ENCODE measurements at places on chromosomes 7 and 10.

GRCh38 chr7:41148521-41148951 lies 554.4 kb downstream of the INHBA start:
- DNase-seq = peak; percentile 41

DNA sequence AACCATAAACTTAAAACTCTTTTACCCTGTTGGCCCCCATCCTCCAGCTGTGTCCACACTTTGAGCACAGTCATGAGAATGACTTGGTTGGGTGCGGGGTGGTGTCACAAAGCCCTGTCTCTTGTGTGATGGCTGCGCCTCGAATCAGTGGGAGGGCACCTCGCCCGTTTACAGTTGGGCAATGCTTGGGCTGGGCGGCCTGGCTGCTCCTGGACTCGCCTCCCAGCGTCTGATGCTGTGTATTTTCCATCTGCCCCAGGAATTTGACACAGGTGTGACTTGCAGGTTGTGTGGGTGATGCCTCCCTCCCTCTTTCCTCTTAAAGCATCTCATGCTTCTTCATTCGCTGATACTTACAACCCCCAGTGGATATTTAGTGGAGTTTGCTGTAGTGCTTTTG lies 33.7 kb downstream of the CHST12 start:
- no peak for DNase-seq

- no peak for DNase-seq
Observed at GRCh38 chr7:96401200-96401599, 79.3 kb upstream of the SLC25A13 start.

DNA sequence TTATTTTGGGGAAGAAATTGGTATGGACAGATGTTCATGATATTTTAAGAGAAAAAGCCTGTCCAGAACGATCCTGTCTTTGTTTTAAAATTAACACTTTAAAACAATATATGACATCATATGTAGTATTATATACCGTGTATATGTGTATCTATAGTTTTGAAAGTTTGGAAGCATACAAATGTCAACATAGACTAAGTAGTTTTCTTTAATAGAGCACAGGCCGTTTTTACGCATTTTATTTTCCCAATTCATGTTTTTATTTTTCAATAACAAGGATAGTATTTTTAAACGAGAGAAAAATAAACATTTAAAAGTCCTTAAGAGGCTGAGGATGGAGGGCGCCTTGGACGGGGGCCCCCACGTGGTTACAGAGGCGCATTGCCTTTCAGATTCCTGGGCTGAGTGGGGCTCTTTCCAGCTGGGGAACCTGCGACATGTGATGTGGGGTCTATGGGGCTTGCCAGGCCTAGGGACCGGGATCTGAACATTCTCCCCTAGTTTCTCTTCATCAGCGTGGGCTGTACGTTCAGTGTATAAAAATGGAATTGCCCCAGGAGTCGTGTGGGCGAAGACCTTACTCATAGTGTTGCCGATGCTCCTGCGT lies 127.8 kb upstream of the ZNF746 start:
- no peak for DNase-seq

- no peak for DNase-seq
Observed at GRCh38 chr10:58833771-58834561, 321.3 kb downstream of the BICC1 start.

DNA sequence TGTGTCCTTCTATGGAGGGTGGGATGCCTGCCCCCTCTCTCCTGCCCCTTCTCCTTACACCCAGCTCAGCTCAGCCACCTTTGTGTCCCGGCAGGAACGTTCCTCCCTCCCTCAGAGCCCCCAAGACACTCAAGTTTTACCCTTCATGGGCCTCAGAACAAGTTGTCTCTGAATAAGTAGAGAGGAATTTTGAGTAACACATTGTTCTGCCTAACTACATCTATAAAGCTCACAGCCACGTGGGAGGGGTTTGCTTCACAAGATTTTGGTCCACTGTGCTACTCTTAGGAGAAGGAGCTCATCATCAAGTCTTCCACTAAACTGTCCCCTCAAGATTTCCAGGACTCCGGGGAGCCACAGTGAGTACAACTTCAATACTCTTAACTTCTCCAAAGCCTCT lies 51.6 kb upstream of the ZNF32 start:
- no peak for DNase-seq

DNA sequence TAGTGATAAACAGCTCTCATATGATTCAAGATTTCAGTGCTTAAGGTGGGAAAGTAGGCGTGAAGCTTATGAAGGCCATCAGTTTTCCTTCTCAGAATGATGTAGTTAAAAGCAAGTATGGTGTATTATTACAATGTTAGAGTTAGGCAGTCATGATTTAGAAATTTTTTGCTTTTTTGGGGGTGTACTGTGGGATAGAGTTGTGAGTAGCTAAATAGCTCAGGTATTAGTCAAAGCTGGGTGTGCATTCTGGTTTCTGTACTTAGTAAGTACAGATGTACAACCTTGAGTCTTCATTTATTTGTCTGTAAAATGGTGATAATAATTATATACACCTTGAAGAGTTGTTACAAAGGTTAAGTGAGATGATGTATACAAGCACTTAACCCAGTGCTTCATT lies 52.2 kb downstream of the R3HCC1L start:
- no peak for DNase-seq

DNA sequence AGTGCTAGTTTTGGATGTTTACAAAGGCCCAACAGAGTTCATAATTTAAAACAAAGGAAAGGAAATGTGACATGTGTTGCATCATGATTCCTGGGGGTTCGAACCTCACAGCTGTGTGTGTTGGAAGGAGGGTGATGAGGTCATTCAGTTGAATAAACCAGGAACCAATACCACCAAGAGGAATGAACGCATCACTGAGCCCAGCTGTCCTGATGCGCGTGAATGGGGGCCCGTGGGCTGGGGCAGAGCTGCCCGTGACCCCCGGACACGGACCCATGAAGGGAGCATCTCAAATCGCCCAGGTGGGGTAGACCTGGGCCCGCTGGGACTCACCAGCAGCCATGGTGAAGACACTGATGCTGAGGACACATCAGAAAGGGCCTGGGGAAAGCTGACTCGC lies 33.0 kb downstream of the BRI3 start:
- no peak for DNase-seq

- no peak for DNase-seq
Observed at GRCh38 chr7:1967512-1968396, 265.0 kb downstream of the MAD1L1 start.

GRCh38 chr7:26700386-26700785 lies 164.0 kb downstream of the SKAP2 start:
- DNase-seq = no peak

- DNase-seq = peak; percentile 16
Observed at GRCh38 chr10:72800000-72800740, 93.4 kb upstream of the OIT3 start.

GRCh38 chr7:137417464-137417863 lies 73.9 kb upstream of the PTN start:
- no peak for DNase-seq

GRCh38 chr7:137753948-137754851 lies 92.6 kb downstream of the DGKI start:
- DNase-seq = no peak

DNA sequence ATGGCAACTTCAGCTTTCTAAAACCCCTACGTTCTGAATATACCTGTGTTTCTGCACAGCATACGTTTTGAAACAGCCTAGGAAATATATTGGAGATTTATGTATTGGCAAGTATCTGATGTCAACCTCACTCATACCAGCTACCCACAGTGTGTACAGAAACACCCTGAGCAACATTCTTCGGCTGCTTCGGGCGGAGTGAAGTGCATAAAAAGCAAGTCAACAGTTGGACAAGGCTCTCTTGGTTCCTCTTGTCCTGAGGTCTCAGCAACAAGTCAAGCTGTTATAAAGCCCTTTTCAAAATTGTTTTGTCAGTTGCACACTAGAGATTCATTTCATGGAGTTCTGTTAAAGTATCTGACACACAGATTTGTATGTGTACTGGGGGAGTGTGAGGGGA lies 40.0 kb upstream of the PAPSS2 start:
- no peak for DNase-seq

DNA sequence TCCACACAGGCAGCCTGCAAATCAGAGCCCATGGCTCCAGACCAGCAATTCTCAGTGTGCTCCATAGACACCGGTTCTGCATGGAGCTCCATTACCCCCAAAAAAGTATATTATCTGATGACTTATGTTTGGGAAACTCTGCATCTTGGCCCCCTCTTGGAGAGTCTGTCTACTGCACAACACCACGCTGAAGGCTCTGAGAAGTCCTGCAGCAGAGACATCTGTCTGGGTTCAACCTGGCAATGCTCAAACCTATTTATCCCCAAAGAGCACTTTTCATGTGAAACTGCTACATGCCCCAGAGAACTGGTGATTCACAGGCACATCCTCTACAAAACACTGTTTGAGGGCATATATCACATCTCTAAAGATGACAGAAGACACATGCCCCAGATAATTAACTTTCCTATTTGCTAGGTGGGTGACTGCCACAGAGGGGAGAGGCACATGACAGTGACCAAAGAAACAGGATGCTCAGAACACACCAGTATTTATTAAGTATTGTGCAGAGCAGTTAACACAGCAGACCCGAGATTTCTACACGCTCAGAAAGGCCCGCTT lies 83.8 kb downstream of the DLG5 start:
- DNase-seq = no peak

DNA sequence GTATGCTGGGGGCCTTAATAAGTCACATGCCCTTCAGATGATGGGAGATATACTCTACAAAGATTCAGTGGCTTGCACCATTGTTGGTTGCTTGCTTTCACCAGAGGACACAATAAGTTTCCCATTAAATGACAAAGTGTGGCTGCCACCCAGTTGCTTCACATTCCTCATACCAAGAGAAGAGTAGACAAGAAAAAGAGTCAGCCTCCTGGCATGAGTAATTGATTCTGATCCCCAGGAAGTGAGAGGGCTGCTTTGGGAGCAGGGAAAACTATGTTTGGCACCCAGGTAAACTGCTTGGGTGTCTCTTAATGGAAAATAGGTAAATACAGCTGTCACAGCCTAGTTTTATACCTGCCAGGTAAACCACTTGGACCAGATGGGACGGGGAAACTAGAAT lies 66.7 kb upstream of the IL6 start:
- no peak for DNase-seq

- DNase-seq = no peak
Observed at GRCh38 chr10:9670911-9671310, 1346.8 kb upstream of the CELF2 start.

DNA sequence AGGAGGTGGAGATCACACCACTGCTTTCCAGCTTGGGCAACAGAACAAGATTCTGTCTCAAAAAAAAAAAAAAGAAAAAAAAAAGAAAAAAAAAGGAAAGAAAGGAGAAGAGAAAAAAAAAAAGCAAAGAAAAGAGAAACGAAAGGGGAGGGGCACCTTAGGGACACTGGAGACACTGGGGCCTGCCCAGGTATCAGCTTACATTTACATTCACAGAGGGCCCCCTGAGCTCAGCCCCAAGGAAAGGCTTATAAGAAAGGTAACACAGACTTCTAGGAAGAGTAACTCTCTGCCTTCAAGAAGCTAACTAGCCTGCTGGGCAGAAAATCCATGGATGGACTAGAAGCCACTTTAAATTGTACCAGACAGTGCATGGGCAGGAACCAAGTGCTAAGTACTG lies 108.8 kb downstream of the NPY start:
- DNase-seq = no peak

DNA sequence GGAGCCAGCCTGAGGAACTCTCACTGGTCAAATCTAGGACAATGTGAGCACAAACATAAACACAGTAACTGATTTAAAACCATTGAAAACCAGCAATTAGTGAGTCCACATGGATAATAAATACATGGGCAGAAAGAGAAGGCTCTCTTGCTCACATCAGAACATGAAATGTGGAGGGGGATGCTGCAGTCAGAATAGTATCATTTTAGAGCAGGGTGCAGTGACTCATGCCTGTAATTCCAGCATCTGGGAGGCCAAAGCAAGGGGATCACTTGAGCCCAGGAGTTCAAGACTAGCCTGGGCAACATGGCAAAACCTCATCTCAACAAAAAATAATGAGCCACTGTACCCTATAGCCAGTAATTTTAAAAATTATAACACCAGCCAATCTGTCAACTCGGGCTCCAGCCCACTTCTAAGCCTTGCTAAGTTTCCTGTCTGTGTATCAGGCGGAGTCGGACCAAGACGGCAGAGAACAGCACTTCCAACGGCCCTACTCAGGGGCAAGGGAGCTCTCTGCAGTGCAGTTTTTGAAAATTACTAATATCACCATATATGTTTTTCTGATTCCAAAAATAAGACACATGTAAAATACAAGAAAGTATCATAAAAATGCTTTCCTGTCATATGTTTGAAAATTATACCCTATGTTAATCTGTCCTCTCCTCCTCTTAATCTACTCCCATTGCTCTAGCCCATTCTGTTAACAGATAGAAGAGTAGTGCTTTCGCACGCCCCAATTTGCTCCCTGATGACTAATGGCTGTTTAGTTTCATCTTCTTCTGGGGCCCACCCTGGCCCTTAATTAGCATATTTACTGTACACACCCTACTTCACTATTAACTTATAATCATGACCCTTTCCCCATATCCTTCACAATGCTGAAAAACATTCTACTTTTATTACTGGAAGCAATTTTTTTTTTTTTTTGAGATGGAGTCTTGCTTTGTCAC lies 17.1 kb downstream of the URGCP start:
- DNase-seq = no peak

- no peak for DNase-seq
Observed at GRCh38 chr10:51079331-51079730, 5.0 kb downstream of the PRKG1 start.

DNA sequence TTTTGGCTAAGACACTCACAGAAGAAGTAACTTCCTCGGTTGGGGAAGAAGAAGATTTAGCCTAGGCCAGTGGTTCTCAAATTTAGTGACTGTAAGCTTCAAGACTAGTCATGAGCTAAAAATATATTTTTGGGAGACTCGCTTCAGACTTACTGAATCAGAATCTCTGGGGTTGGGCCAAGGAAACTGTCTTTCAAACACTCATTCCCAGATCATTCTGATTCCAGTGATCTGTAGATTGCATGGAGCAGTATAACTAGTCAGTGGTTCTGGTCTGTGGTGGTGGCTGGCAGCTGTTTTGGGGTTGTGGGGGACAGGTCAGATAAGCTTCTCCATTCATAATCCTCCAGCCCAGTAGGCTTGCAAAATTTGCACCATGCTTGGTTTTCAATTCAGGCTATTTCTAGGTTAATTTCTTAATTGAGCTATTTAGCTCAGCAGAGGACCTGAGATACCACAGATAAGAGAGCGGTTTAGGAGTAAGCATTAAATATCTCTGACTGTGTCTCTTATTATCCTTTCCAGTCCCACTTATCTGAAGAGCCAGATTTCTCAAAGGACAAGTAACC lies 3.8 kb upstream of the KAT6B start:
- no peak for DNase-seq

Data from NCI-H2029 treated with DMSO at 0.1 percent for 48 hours (cell line).